ENCODE measurements at places on chromosomes 12 and 14. TPM values are rescaled to one million over a fixed set of nuclear protein-coding genes. Genes with fewer than 3 reads are reported as not detected.
A peak's percentile ranks its signal among the peaks of the same experiment; 100 is the strongest.

Gene IFNG-AS1
- not detected for total RNA-seq

Gene GRIN2B
- not detected for total RNA-seq

DNA sequence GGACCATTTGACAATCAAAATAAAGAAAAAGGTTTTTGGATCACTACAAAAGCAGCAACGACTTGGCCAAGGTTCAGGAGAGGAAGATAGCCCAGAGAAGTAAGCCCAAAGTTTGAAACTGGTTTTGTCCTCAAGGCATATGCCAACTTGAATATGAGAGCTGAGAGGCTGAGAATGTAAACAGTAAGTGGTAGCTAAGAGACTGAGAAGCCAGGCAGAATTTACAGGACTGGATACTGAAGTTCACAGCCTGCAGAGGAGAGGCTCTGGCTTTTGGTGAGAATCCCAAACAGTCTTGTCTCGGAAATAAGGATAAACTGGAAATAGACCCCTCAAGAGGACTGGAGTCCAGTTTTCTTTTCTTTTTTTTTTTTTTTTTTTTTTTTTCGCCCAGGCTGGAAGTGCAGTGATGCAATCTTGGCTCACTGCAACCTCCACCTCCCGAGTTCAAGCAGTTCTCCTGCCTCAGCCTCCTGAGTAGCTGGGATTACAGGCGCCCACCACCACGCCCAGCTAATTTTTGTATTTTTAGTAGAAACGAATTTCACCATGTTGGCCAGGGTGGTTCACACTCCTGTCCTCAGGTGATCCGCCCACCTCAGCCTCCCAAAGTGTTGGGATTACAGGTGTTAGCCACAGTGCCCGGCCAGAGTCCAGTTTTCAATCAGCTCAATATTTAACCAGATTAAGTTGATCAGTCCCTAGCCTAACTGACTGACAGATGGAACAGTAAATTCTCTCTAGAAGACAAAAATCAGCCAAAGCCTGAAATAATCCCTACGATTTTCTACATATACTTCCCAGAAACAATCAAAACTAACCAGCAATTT is 82.6 kb upstream of the COCH start:
- no peak for DNase-seq

Gene SPRYD4
- 2.4 TPM for total RNA-seq

DNA sequence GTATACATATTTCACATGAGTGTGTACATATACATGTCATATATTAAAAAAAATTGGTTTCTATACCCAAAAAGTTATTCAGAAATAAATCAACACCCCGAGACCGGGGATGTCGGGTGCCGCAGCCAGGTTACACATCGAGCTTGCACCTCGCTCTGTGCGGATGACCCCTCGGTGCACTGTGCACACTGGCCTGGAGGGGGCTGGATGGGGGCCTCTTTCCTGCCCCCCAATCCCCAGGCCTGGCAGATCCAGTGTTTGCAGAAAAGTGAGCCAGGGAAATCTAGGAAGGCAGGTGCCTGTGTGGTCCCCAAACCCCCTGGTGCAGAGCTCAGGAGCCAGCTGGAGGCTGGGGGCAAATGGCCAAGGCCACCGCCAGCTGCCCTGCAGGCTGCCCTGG is 27.1 kb upstream of the GPR68 start:
- DNase-seq, result no peak

DNA sequence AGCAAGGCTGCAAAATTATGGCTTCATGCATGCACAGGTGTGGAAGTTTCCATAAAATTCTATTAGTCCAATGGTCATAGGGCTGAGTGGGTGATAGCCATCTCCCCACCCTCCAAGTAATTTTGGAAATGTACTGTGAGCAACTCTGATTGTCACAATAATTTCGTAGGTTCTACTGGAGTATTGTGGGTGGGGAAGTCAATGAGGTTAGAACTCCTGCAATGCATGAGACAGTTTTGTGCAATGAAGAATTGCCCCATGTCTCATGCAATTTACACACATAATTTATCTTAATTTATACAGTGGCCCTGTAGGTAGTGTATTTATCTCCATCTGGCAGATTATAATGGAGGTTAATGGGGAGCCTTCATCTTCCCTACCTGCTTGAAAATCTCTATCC is 20.5 kb downstream of the IFNG start:
- DNase-seq, result no peak

DNA sequence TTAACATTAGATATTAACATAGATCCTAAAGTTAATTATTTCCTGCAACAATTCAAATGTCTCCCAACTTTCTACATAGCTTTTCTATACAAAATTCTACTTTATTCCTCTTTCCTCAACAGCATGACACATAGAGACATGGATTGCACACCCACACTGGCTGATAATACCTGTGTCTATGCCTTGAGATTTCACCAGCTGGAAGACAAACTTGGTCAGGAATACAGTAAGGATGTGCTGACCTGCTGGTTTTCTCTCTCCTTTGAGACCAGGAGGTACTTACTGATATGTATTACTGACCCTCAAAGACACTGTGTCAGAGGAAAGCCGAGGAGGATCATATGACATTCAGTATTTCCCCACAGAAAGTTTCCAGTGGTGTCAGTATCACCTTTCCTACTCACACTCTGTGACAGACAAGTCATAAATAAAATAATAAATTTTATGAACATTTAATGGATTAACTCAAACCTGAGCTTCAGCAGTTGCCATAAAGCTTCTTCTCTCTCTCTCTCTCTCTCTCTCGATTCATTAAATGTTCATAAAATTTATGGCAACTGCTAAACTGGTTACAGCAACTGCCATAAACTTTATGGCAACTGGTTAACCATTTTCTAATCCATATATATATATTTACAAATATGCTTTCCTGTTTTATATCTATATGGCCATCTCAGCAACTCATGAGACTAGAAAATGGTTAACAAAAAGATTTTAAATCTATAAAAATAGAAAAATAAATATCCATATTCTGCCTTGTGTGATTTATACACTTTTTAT is 22.7 kb downstream of the EIF2S3B start:
- no peak for DNase-seq

Gene PYGL
- 99.6 TPM for total RNA-seq

GRCh38 chr12:18462442-18462841 is 201.1 kb downstream of the PIK3C2G start:
- peak; percentile 64 for DNase-seq

DNA sequence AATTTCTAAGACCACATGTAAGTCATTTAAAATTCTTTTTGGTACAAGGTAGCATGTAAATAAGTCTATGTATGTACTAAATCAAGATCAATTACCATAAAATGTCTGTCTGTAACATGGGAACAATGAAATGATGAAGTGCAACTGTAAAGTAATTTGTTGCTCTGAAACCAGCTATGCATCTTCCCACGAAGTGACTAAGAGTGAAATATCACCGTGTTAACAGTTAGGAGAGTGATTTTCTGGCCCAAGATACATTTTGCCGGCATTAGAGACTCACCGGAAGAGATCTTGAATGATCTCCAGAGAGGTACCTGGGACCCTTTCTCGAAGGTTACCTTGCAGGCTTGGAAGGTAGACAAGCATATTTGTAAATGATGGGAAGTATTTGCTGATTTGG is 105.8 kb downstream of the SAMD4A start:
- DNase-seq, result no peak

GRCh38 chr14:72603639-72604038 is 290.3 kb downstream of the DPF3 start:
- DNase-seq, result no peak

Measured in dermis blood vessel endothelial cell (primary cell).